Aorta (tissue), 5 donors: ENCODE measurements at places on chromosomes 7 and 10.

- DNase-seq = no peak
These were observed 33.1 kb downstream of the SKIDA1 start for GRCh38 chr10:21492421-21492820.

- DNase-seq = no peak
These were observed 6.9 kb upstream of the RAPGEF5 start for GRCh38 chr7:22363756-22364422.

- no peak for DNase-seq
These were observed 5.1 kb downstream of the GNA12 start for GRCh38 chr7:2838873-2839578.

GRCh38 chr7:132407764-132408163 is 168.5 kb downstream of the PLXNA4 start:
- DNase-seq = no peak

- no peak for DNase-seq
These were observed 29.5 kb downstream of the NPSR1 start for GRCh38 chr7:34687529-34687928.
